ENCODE measurements at places on chromosomes 3 and 15.

- DNase-seq, result no peak
Observed at GRCh38 chr3:116005404-116005803, 382.1 kb downstream of the GAP43 start.

DNA sequence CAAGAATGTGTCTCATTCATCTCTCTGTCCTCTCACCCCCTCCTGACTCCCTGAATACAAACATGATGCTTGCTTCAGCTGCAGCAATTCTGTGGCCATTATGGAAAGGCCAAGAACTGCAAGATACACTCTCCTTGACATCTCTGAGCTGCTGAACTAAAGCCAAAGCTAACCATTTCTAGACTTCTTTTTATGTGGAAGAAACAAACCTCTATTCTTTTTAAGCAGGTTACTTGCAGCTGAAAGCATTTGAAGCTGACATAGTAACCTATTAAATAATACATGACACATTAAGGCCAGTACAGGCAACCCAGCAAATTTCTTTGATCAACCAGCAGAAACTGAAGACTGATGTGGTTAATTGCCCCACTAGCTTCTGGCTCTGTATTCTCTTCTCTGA is 17.5 kb downstream of the FHIT start:
- no peak for DNase-seq

GRCh38 chr3:122660297-122660974 is 20.2 kb upstream of the PARP14 start:
- no peak for DNase-seq

GRCh38 chr3:52730681-52731080 is 24.8 kb downstream of the SPCS1 start:
- no peak for DNase-seq

- no peak for DNase-seq
Observed at GRCh38 chr3:73624017-73624820, 522 bp downstream of the PDZRN3 start.

GRCh38 chr3:8841472-8841871 is 72.1 kb upstream of the OXTR start:
- no peak for DNase-seq

DNA sequence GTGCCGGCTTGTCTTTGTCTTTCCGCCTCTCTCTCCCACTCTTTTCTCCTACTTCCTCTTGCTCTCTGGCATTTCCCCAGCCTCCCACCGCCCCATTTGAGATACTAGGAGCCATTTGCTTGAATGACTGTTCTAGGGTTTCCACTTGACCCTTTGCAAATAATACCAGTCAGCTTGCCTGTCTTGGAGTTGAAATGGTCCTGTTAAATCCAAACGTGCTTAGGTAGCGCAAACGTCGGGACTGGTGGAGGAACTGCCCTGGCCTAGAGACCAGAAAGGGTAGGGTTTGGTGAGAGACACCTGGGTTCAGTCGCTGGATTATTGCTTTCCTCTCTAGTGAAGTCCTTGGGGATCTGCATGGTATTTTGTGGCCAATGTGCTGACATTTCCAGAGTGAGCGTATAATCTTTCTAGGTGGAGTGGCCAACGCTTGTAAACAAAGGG is 10.6 kb downstream of the ZIC1 start:
- DNase-seq, result no peak

DNA sequence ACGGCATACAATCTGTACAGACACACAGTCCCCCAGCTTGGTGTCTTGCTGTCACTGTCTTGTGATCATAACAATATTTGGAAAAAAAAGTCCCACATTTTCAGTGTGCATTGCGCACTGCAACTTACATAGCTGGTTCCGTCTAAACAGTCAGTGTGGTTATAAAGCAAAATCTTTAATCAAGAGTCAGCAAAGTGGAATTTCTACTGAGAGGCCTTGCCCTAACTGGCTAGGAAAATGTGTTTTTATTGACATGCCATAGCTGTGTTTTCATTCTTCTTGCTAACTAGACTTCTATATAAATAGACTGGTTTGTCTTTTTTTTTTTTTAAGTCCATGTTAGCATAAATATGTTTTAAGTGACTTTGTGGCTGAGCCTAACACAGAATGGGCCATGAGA is 174.8 kb downstream of the POLR2M start:
- DNase-seq, result no peak

GRCh38 chr3:126529585-126530170 is 5.7 kb downstream of the CHST13 start:
- DNase-seq, result no peak

- DNase-seq, result no peak
Observed at GRCh38 chr3:157231071-157231470, 71.1 kb upstream of the CCNL1 start.

GRCh38 chr3:143328451-143328850 is 208.9 kb downstream of the CHST2 start:
- DNase-seq, result no peak
